T follicular helper cell (primary cell): ENCODE measurements at places on chromosomes 12 and 14.

DNA sequence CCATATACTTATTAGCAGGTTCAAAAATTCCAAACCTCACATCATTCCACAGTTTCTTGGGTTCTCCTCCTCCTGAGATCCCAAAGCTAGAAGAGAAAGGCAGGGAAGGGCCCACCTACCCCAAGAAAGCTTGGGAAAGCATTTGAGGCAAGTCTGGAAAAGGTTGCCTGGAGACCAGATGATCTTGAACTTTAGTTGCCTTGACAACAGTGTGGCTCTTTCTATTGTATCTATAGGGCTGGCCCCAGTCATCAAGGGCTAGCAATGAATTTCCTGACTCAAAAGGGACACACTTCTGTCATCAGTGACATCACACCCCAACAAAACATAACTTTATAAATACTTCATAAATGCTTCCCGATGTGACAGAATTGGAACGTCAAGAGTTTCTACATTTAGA lies 40.0 kb downstream of the ZFYVE1 start:
- no peak for DNase-seq

DNA sequence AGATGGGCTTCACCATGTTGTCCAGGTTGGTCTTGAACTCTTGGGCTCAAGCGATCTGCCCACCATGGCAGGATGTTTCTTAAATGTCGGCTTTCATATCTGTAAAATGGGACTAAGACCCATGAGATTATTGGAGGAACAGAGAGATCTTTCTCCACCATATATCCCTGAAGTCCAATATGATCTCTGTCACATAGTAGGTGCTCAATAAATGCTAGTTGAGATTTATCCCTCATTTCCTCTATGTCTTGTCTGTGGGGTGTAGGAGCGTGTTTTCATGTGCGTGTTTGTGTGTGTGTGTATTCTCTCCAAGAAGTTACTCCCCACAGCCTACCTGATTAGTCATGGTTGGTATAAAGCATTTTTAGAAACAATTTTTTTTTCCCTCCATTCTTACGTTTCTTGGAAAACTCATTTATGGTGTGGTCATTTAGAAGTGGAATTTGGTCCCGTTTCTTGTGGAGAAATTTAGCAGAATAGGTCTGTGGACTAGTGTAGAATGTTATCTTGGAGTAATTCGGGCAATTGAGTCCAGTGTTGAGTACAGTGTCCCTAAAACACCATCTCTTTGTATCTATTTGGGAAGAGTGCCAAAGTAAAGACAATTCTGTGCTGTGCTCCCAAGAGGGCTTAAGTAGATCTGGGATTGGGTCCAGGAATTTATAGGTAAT lies 4.3 kb downstream of the STRAP start:
- DNase-seq: no peak

GRCh38 chr12:27013611-27014084 lies 536 bp downstream of the TM7SF3 start:
- no peak for DNase-seq

DNA sequence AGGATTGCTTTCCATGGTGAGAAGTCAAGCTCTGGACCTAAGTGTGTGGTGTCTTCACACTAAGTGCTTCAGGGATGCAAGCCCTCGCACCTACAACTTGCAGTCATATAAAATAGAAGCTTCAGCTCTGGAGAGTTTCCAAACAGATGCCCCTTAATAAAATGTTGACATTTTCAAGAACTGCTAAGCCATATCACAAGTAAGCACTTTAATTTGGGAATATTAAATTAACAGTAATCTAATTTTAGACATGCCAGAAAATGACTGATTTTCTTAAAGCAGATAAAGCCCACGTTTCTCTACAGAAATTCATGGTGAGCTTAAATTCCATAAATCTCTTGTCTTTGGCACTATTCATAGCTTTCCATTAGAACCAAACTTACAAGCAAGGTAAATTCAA lies 600.1 kb upstream of the FLRT2 start:
- no peak for DNase-seq

- no peak for DNase-seq
Observed at GRCh38 chr14:56603648-56604047, 24.1 kb downstream of the TMEM260 start.

DNA sequence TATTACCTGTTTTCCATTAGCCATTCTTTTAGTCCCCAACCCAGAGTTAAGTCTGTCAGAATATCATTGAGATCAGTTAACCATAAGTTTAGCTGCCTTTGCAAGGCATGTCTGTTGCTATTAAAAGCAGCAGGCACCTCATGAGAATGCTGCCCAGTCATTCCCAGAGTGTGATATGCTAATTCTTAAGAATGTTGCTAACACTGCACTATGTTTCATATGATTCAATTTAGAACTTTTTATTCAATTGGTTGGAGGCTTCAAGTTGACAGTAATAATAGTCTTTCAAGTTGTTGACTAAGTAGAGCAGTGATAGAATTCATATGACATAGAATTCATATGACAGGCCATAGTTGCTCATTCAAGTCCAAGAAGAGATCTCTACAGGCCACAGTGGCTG lies 292.3 kb downstream of the FUT8 start:
- no peak for DNase-seq

DNA sequence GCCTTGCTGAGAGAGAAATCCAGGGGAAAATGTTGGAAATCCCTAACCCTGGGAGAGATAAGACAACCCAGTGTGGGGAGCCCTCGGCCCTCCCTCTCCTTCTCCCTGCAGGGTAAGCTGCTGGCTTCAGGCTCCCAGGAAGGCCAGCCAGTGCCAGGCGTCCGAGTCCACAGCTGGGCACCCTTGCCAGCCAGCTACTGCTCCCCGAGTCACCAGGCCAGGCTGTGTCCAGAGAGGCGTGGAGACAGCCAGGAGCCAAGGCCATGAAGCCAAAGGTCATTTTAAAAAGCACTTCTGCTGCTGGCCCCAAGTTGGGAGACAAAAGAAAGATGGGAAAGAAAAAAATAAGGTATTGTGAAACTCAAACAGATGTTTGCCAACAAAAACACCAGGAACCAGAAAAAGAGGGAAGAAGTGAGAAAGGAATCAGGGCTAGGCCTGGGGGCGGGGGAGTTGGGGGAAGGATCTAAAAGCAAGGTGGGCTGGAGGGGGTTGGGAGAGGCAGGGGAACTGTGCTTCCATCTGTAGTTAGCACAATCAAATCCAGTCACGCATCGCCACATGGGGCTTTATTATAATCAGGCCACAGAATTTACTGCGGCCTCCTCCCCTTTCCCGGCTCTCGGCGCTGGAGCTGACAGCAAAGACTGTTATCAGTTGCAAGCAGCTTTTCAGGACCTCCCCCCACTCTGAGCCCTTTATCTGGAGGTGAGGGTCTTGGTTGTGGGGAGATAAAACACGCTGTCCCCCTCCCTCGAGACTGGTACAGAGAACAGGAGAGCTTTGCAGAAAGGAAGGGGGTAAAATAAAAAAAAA lies 33.5 kb downstream of the RBM19 start:
- no peak for DNase-seq

GRCh38 chr12:11765421-11765816 lies 115.9 kb downstream of the ETV6 start:
- DNase-seq: no peak

- no peak for DNase-seq
Observed at GRCh38 chr14:80447392-80447791, 236.1 kb upstream of the DIO2 start.

DNA sequence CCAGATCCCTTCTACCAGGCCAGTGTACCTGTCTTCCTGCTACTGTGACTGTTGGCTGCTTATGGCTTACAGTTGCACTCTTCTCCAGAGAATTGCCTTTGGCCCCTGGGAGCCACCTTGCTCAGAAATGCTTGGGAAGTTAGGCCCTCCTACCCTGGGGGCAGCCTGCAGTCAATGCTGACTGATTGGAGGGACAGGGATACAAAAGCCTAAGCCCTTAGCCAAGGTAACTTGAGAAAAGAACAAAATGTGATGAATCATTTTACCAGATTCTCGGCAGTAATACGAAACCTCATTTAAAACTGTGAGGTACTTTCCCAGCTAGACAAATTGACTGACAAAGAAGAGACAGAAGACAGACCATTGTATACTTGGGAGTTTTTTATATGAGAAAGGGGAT lies 47.3 kb downstream of the PTCSC3 start:
- no peak for DNase-seq

- DNase-seq: no peak
Observed at GRCh38 chr12:108845696-108846095, 11.7 kb downstream of the SSH1 start.

DNA sequence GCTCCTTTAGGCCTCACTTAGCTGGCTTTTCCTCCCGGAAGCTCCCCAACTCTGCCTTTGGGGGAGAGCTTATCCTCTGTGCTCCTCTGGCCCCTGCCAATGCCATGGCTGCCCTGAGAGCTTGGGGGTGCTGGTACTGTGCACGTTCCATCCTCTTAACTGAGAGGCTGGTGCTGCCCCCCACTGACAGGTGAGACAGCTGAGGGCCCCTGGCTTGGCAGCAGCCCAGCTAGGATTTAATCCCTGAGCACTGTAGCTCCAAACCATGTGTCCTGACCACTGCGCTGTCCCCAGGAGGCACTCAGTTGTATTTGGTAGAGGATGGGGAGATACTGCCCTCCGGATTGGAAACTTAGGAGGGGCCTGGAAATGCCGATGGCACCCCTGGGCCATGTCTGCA lies 46.1 kb downstream of the UBE3B start:
- DNase-seq: no peak

DNA sequence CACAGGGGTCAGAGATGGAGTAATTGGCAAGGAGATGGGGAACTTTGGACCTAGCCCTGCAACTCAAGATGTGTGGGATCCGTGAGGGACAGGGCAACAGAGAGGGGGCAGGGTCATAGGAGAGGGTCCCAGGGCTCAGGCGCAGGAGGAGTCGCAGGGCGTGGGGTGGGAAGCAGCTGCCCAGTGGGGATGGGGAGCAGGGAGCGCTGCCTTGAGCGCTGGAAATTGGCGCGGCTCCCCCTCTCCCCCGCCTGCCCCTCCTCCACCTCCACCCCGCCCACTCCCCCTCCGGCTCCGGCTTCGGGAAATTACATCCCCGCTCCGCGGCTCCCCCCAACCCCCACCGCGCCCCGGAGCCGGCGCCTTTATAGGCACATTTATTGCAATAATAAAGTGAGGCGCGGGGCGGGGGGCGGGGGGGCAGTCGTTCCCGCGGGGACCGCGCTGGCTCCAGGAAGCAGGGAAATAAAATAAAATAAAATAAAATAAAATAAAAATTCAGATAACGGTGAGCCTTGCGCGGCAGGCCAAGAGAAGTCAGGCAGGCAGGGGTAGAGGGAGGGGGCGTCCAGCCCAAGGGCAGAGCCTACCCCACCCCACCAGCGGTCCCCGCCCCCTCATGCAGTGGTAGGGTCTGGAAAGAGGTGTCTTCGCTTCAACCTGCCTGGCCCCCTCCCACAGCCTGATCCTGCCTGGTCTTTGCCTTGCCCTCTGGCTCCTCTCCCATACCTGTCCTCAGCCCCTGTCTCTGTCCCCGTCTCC lies 3.6 kb downstream of the NXPH4 start:
- no peak for DNase-seq

DNA sequence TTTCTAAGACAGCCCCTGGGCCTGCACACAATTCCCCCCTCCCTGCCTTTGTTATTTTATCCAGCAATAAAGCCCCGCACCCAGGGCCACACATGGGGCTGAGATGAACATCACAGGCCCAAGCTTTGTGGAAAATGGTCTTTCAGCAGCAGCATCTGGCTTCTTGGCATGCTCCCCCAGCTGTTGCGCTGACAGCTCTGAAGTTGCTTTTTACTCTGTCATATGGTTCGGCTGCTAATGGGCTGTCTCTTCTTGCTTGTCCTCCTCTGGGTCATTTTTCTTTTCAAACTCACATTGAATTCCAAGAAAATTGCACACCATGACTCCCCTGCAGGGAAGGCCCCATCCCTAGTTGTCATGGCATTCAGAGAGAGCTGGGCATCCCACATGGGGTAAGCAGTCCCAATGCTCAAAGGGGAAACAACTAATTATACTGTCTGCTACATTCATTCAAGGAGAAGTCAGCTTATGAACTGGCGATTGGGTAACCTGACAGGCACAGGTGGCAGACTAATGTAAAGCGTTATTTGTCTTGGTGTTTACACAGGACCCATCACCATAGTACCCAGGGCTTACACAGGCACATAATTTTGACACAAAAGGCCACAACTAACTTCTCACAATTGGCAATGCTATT lies 74.0 kb upstream of the CDKN3 start:
- no peak for DNase-seq

GRCh38 chr12:108778053-108778452 lies 46.7 kb upstream of the CORO1C start:
- no peak for DNase-seq

GRCh38 chr12:71551529-71551928 lies 111.9 kb downstream of the LGR5 start:
- no peak for DNase-seq

GRCh38 chr12:40224439-40225291 lies at the start of gene LRRK2:
LRRK2 (plus strand) TSS chr12:40224997; CDS start chr12:40225132, 135 bp downstream.
- DNase-seq: peak; percentile 9

- no peak for DNase-seq
Observed at GRCh38 chr14:46887144-46887543, 235.6 kb upstream of the RPL10L start.

- DNase-seq: peak; percentile 47
Observed at GRCh38 chr14:73743431-73743931, 29.3 kb upstream of the PNMA1 start.

DNA sequence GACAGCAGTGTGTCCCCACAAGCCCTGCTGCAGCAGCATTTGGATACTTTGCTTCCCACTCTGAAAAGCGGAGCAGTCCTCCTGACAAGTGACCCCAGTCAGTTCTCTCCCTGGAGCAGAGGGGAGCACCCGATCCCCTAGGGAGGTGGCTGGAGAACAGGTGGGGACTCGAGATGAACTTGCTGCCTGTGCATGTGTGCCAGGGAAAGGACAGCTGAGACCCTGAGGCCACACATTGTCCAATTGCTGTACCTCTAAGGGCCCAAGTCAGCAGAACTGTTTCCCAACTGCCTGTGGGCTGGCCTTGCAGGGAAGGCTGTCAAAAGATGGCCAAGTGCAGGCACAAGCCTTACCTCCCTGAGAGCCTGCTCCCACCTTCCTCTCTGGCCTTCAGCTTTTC lies 55.1 kb downstream of the IFT43 start:
- DNase-seq: no peak

GRCh38 chr14:97866195-97866594 lies 1069.0 kb downstream of the VRK1 start:
- no peak for DNase-seq

DNA sequence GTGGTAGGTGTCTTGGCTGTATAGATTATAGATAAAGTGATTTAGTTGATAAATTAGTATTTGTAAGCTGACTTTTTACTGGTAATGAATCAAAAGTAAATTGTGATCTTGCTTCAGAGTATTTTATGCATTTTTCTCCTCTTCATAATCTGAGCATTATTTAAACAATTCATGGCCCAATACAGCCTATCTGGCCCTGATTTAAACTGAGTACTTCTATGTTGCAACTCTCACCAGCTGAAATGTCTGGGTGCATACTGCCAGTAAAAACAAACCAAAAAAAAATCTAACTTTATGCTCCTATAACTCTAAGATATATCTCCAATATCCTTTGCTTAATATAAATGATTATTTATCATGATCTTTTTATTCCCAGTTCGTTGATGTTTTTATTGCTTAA lies 86.6 kb downstream of the MIA2 start:
- no peak for DNase-seq
